ENCODE measurements at places on chromosomes 11 and 22.
A peak's percentile ranks its signal among the peaks of the same experiment; 100 is the strongest.

- DNase-seq: no peak
These were observed 25.1 kb downstream of the PRDM11 start for GRCh38 chr11:45171550-45171949.

GRCh38 chr22:17477391-17477833 is 85.9 kb upstream of the SLC25A18 start:
- DNase-seq: peak; percentile 24

DNA sequence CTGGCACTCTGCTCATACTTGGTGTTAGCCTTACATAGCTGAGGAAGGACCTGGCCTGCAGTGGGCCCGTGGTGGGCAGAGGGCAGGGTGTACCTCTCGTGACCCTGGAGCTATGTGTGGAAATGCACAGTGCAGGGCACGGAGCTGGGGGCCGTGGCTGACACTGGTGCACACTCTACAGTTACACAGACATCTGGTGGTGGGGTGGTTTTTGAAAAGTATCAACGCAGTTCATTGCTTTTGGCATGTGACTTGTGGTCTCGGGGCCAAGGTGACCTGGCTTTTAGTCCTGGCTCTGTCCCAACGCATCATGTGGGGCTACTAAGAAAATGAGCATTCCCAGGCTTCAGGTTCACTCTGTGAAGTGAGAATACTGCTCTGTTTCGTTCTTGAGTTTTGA is 553.6 kb downstream of the NTM start:
- no peak for DNase-seq

GRCh38 chr11:45154276-45154675 is 7.8 kb downstream of the PRDM11 start:
- no peak for DNase-seq

DNA sequence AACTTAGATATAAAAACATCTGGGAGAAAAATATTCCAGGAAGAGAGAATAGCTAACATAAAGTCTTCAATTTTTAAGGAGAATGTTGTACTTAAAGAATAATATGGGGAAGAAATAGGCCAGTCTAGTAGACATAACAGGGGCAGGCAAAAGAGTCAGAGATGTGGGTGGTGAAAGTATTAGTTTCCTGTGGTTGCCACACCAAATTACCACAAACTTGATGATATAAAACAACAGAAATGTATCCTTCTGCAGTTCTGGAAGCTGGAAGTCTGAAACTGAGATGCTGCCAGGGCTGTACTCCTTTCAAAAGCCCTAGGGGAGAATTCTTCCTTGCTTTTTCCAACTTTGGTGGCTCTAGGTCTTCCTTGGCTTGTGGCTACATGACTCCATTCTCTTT is 1309.7 kb downstream of the LRRC4C start:
- DNase-seq: no peak

DNA sequence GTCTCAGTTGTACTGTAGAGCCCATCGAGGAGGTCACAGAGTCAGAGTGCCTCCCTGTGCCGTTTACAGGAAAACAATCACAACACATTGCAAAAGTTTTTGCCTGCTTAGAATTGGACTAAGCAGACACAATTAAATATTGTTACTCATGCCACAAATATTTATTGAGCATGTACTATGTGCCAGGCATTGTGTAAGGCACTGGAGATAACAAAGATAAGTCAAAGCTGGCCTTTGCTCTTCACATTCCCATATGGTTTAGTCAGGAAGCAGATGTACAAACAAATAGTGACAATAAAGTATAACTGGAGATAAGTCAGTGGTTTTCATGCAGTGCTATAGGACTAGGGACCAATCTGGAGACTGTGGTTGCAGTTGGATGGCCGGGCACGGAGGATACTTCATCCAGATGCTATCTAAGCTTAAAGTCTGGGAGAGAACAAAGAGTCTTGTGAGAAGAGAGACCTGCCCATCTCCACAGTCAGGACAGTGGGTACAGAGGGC is 550.7 kb downstream of the INSC start:
- no peak for DNase-seq

- no peak for DNase-seq
These were observed 2.9 kb downstream of the SF3B2 start for GRCh38 chr11:66055021-66055420.

DNA sequence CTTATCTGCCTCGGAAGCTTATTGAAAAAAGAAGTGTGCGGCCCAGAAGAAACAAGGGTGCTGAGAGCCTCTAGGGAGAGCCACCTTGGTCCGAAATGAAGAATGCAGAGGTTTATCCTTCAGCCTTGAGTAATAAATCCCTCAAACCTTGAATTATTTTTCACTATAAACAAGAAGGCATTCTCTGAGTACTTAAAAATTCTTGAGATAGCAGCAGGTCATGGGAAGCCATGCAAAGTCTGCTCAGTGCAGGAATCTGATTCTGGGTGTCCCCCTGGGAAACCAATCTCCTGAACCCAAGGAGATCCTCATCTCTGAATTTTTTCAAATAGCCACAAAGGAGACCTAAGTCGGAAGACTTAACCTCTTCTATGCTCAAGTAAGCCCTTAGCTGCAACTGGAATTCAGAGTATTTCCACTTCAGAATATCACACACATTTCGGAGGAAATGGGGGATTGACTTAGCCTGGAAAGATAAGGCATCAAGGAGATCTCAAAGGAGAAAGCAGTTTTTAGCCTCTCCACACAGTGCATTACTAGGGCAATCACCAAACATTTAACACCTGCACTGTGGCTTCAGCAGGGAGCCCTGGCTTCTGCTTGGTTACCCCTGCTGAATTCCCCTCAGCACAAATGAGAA is 365.0 kb downstream of the ETS1 start:
- no peak for DNase-seq

GRCh38 chr11:121723246-121723741 is 270.5 kb upstream of the SORL1-AS1 start:
- peak; percentile 39 for DNase-seq

DNA sequence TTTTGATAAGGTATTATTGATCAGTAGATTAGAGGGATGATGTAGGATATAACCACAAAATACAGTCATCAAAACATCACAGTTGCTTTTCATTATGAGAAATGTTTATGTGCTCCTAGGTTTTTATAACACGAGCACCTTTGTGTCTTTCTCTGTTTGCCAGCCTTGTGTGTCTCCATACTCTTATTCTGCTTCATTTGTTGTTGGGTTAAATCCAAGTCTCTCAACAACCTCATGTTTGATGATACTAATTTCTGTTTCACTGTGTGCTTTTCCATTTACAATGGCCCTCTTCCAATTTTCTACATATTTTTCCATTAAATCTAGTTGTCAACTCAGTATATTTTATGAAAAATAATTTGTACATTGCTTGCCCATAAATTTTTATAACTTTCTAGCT is 107.7 kb upstream of the POU2AF2 start:
- no peak for DNase-seq

DNA sequence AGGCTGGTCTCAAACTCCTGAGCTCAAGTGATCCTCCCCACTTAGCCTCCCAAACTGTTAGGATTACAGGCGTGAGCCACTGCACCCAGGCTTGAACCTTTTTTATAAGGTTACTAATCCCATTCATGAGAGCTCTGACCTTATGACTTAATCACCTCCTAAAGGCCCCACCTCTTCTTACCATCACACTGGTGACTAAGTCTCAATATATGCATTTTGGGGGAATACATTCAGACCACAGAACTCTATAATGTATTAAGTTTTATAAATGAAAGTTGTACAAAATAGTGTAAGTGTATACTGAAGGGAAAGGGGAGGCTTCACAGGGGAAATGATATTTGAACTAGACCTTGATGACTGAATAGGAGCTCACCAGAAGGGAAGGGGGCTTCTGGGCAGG is 28.4 kb upstream of the RBFOX2 start:
- no peak for DNase-seq

DNA sequence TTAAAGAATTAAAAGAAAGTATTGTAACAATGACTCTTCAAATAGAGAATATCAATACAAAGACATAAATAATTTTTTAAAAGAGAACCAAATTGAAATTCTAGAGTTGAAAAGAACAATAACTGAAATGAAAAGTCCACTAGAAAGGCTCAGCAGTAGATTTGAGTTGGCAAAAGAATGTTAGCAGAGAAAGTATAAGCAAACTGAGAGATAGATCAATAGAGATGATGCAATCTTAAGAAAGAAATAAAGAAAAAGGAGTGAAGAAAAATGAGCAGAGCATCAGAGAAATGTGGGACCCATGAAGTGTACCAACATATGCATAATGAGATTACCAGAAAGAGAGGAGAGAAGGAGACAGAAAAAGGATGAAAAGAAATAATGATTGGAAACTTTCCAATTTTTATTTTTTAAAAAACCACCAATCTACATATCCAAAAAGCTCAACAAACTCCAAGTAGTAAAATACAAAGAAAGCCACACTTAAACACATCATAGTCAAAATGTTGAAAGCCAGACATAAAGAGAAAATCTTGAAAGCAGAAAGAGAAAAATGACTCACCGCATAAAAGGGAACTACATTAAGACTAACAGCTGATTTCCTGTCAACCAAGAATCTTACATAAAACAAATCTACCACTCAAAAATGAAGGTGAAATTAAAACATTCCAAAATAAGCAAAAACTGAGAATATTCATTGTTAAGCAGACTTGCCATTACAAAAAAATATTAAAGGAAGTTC is 20.9 kb downstream of the NCF4 start:
- no peak for DNase-seq

- DNase-seq: no peak
These were observed 12.1 kb downstream of the CPSF7 start for GRCh38 chr11:61417670-61418069.

DNA sequence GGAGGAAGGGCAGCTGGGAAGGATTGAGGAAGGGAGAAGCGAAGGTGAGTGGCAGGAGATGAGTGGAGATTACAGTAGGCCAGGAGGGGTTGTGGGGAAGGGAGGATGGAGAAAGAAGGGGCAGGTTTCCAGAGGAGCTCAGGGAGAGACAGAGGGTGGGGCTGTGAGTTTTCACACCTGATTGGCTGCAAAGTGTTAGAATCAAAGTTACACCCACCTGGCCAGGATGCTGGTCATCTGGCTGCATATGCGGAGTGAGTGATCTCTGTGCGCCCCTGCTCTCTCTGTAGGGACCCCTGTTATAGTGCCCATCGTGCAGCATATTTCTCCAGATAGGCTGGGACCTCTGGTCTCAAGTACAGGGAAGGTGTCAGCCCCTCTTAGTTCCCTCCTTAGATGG is 18.3 kb downstream of the AMPD3 start:
- no peak for DNase-seq

- DNase-seq: peak; percentile 75
These were observed 984.7 kb downstream of the BRD1 start for GRCh38 chr22:48842976-48843375.

GRCh38 chr11:76655501-76656049 is 15.0 kb downstream of the LRRC32 start:
- no peak for DNase-seq

Data from ELF-1 (cell line).